ENCODE measurements at places on chromosomes 7 and 10. TPM values are rescaled to one million over a fixed set of nuclear protein-coding genes. Genes with fewer than 3 reads are reported as not detected.

DNA sequence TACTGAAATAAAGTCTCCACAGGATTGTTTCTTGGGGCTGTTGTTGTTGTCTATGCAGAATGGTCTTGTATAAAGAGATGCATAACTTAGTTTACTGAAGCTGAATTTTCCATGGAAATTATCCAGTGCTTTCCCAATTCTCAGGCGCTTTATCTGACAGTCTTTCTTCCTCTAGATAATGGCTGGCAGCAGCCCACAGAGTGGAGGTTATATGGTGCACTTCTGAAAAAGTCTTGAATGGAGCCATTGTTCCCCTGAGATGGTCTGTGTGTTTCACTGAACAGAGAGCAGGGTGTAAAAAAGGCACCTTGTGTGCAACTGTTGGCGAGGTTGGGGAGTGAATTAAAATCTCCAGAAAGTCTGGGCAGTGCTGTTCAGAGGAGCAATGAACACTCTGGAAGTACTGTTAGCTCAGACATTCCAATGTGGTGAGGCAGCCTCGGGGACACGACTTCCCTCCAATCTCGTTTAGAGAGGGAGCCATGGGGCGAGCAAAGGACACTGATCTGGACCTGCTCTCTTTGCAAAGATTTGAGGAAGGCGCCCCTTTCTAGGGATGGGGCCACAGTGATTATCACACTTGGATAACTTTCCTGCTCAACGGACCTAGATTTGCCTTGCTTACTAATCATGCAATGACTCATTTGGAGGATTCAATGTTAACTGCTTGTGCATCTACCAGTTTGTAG, 2.0 kb upstream of the PLCE1 start:
- DNase-seq: no peak

GRCh38 chr10:11677480-11677879, 64.7 kb upstream of the ECHDC3 start:
- no peak for DNase-seq

DNA sequence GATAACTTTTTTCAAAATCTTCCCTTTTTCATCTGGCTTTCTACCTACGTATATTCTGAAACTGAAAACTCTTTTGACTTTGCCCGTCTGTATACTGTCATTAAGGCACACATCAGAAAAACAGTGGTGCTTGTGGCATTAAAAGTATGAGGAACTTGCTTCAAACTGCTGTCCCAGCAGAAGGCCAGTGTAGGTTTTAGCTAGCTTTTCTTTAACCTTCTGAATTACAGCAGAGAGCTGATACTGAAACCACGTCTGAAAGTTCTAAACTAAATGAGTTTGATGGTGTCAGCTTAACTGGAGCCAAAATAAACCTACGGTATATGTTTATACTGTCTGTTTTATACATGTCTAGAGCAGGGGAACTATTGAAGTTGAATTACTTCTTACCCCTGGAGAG, 283.4 kb downstream of the TFEC start:
- no peak for DNase-seq

- DNase-seq: no peak
Observed at GRCh38 chr10:110730345-110731050, 86.4 kb downstream of the RBM20 start.

DNA sequence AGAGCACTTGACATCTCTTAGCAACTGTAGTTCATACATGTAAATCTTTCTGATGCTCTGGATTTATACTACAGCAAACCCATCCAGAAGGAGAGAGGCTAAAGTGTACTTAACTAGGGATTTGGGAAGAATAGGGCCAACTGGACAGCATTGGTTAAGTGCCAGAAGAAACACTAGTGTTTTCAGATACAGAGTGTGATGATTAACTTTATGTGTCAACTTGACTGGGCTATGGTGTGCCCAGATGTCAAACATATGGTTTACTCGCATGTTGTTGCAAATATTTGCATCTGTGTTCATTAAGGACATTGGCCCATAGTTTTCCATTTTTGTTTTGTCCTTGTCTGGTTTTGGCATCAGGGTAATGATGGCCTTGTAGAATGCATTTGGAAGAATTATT, 384.7 kb upstream of the KCND2 start:
- no peak for DNase-seq

- no peak for DNase-seq
Observed at GRCh38 chr7:12921751-12922345, 234.4 kb downstream of the ARL4A start.

- no peak for DNase-seq
Observed at GRCh38 chr7:47804767-47805545, 143.3 kb downstream of the PKD1L1 start.

- no peak for DNase-seq
Observed at GRCh38 chr7:22295402-22296264, 61.3 kb downstream of the RAPGEF5 start.

- DNase-seq: no peak
Observed at GRCh38 chr10:98045785-98046389, 15.5 kb upstream of the CRTAC1 start.

- DNase-seq: peak; percentile 3
Observed at GRCh38 chr7:85041605-85042216, 145.1 kb downstream of the SEMA3D start.

The SNCG gene
- polyA plus RNA-seq: 1.3 TPM

The ADGRA1 gene
- polyA plus RNA-seq: not detected

The GPRIN2 gene
- not detected for polyA plus RNA-seq

The AKR1D1 gene
- not detected for polyA plus RNA-seq

The UCMA gene
- not detected for polyA plus RNA-seq

The PPP1R3A gene
- not detected for polyA plus RNA-seq

The NOS3 gene
- polyA plus RNA-seq: 0.62 TPM

The SYT15B gene
- not detected for polyA plus RNA-seq

The CPVL gene
- polyA plus RNA-seq: not detected

The PNLIPRP2 gene
- not detected for polyA plus RNA-seq

Data from GM12878 (cell line).